Right renal pelvis (tissue), 4 donors: ENCODE measurements at places on chromosomes 2 and 18. TPM values are rescaled to one million over a fixed set of nuclear protein-coding genes. Genes with fewer than 3 reads are reported as not detected.

FTCDNL1 gene
- 1.5 TPM for polyA plus RNA-seq

POMC gene
- polyA plus RNA-seq = 11.9 TPM

PID1 gene
- 8.3 TPM for polyA plus RNA-seq

GRCh38 chr2:222283634-222284033 lies 15.2 kb downstream of the PAX3 start:
- DNase-seq = no peak

- no peak for DNase-seq
Measured at GRCh38 chr2:172047566-172048507, 37.5 kb upstream of the DLX1 start.

GRCh38 chr2:158822193-158822592 lies 27.1 kb downstream of the DAPL1 start:
- no peak for DNase-seq

- DNase-seq = no peak
Measured at GRCh38 chr18:48116017-48116416, 185.6 kb upstream of the SMAD2 start.
